NCI-H2081 treated with DMSO at 0.1 percent for 48 hours (cell line): ENCODE measurements at places on chromosomes 7 and 10.

DNA sequence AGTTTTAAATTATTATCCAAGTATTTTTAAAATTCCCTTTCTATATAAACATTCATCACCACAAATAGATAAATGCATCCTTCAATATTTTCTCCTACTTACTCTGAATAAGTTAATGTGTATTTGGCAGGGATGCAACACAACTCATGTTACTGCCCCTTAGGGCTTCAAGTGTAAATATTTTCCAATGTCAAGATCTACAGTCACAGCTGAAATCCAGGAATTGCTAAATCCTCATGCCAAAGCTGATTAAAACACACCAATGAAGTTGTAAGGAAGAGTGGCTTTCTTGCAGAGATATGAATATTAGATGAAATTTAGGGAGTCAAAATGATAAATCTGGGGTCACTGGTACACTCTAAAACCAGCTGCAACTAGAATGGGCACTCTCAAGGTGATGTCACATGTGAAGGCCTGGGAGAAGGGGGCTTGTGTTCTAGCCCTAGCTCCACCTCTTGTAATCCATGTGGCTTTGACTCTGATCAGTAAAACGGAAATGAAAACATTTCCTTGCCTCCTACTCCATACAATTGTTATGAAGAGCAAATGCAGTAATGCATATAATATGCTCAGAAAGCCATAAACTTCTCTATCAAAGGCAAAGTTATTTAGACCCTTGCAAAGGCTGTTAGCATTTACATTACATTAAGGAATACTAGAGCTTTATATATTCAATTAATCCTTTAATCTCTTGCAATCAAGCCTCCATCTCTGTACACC lies 228.1 kb upstream of the NFE2L3 start:
- DNase-seq, result no peak

DNA sequence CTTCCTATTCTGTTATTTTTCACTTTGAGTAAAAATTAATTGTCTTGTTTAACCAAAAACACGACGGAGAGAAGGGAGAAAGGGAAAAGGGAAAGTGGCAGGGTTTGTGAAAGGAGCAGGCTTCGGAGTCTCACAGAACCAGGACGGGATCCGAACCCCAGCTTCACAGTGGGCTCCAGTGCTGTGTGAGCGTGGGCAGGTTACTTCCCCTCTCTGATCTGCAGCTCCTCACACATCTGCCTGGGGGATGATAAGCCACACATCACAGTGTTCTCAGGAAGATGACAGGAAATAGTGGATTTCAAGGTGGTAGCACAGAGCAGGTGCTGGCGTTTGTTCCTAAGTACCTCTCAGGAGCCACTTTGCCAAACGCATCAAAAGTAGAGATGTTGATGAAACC lies 94.2 kb upstream of the GPR26 start:
- DNase-seq, result no peak

- DNase-seq, result no peak
Measured at GRCh38 chr10:74981831-74982633, 129.4 kb upstream of the SAMD8 start.

- no peak for DNase-seq
Measured at GRCh38 chr7:118615-119391, 73.6 kb upstream of the FAM20C start.

DNA sequence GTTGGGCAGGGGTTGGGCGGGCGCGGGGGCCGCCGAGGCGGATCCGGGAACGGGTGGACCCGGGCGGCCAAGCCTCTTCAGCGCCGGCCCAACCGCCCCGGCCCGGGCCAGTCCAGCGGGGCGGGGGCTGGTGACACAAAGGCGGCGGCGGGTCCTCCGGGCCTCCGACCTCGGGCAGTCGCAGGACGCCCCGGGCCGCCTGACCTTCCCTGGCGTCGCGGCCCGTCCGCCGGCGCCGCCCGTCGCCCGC lies 54.2 kb downstream of the METTL2B start:
- no peak for DNase-seq

DNA sequence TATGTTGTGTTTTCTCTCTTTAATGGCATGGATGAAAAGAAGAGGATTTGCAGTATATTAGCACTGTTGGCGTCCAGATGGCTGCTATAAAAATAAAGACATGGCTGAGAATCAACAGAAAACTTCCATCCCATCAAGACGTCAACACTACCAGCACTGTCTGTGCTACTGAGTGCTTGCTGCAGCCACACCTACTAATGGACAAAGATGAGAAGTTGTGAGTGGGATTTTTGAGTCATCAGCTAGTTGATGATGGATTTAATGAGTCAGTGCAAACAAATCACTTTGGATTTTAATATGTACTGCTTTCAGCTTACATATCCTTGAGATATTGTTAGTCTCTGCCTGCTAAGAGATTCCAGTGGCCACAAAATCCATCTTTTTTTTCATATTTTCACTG lies 631.0 kb upstream of the ANKRD30A start:
- no peak for DNase-seq

DNA sequence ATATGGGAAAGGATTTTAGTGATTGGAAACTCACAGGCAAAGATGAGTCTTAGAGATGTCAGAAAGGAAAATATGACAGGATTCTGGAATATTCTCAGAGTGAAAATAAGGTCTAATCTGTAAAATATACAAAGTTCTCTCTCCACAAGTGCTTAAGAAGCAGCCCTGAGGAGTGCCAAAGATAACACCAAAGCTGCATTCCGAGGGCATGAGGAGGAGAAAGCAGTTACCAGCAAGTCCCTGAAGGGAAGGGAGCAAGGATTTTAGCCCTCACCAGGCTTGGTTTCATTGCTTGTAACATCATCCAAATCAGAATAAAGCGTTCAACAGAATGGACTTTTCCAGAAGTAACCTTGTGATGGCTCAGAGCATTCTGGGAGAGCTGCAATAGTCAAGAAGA lies 31.4 kb upstream of the DLX6 start:
- no peak for DNase-seq

DNA sequence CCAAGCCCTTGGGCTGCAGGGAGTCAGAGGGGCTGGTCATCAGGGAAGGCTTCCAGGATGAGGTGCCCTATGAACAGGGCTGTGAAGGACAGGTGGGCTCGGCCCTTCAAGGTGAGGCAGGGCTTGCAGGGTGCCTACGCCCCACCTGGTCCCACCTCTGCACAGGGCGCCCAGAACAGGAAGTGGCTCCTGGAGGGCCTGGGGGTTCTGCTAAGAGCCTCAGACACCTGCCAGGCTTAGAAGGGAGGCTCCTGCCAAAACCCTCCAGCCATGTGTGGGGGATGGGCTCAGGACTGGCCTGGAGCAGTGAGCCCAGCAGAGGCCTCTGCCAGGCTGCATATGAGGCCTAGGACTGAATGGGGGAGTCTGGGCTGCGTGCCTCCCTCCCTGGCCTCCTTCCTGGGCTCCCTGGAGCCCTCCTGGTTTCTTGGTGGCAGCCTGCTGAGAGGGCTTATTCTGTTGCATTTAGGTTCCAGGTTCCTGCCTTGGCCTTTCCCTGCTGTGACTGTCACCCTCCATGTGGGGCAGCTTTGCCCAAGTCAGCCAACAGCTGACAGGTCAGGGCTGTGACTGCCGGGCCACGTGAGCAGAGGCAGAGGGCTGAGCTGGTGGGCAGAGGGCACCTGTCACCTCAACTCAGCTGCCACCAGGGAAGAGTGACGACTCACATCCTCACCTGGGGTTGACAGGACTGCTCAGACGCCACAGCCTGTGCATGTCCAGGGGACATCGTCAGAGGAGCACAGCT lies 45.2 kb upstream of the MSMB start:
- DNase-seq, result no peak

DNA sequence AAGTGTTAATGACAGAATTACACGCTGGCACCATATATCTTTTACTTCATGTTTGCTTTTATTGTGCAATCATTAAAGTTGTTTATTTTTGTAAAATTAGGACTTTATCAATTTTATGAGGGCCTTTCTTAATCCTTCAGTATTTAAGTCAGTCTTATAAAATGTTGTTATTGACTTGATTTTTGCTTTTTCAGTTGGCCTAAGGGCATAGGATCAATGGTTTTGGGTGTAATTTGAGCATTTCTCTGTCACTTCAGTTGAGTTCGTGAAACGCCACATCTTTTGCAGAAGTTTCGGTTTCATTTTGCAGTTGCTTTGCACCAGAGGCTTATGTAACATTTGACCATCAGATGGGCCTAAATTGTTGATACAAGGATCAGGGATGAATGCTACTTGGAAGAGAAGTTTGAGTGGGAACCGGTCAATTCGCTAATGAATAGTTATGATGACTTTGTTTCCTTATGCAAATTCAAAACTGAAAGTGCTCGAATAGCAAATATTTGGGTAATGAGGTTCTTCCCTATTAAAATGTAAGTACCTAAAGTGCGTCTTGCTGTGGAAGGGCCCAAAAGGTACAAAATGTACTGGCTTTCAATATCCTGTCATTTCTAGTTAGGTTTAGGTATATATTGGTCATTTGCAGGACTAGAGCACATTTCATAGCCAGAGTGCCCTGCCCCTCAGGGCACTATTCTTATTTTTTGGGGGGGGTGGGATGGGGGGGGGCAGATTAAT lies 340.9 kb downstream of the LRMDA start:
- no peak for DNase-seq

- DNase-seq, result no peak
Measured at GRCh38 chr10:105586451-105587098, 945.5 kb downstream of the SORCS3 start.

DNA sequence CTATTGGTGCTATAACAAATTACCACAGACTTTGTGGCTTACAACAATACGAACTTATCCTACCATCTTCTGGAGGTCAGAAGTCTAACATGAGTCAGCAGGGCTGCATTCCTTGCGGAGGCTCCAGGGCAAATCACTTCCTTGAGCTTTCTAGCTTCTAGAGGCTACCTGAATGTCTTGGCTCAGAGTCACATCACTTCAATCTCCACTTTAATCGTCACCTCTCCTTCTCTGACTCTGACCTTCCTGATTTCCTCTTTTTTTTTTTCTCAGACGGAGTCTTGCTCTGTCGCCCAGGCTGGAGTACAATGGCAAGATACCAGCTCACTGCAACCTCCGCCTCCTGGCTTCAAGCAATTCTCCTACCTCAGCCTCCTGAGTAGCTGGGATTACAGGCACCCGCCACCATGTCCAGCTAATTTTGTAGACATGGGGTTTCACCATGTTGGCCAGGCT lies 44.6 kb upstream of the ANAPC16 start:
- no peak for DNase-seq
